H1 (cell line): ENCODE measurements at places on chromosomes 16 and 17.

GRCh38 chr16:85321509-85322271 is 209.4 kb upstream of the CIBAR2 start:
- no peak overlapping the region for H3K27ac ChIP-seq
- H3K4me1 ChIP-seq, result peaks cover 8% of the 10 kb centered on the region; the same call in 1 of the 2 replicates

DNA sequence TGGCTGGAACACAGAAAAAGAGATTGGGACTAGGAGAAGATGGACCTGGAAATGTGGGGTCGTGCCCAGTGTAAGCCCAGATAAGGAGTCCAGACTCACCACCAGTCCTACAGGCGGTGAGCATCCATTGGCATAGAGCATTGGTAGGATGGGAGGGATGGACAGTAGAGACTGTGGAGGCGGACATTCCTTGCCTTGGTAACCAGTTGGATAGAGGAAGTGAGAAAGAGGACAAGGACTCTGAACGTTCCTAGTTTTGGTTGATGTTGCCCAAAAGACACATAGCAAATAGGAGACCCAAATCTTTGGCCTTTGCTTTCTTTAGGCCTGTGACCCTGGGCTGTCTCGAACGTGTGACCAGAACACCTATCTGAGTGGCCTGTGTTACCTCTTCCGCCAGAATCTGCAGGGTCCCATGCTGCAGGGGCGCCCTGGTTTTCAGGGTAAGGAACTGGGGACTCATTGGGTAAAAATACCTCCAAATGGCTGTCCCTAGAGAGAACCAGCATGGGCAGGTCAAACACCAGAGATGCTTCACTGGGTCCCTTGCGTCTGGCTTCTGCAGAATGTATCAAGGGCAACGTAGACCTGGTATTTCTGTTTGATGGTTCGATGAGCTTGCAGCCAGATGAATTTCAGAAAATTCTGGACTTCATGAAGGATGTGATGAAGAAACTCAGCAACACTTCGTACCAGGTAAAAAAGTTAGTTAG is 6.4 kb downstream of the ITGAL start:
- no peaks in the 10 kb centered on the region for H3K36me3 ChIP-seq
- no peak overlapping the region for H3K4me3 ChIP-seq

- no peak overlapping the region for H3K4me3 ChIP-seq
- H3K4me1 ChIP-seq, result no peaks in the 10 kb centered on the region
- no peaks in the 10 kb centered on the region for H3K36me3 ChIP-seq
- H3K27me3 ChIP-seq, result no peaks in the 10 kb centered on the region
- no peak for DNase-seq
Observed at GRCh38 chr16:12120217-12120981, 143.9 kb downstream of the SNX29 start.

- no peak overlapping the region for H3K27ac ChIP-seq
- H3K27me3 ChIP-seq, result no peaks in the 10 kb centered on the region
- peaks cover 11% of the 10 kb centered on the region for H3K36me3 ChIP-seq
- no peak overlapping the region for H3K4me3 ChIP-seq
- DNase-seq, result no peak
Observed at GRCh38 chr17:60653569-60653968, 24.1 kb upstream of the BCAS3 start.

GRCh38 chr17:15012351-15012980 is 252.7 kb downstream of the PMP22 start:
- no peak overlapping the region for H3K4me3 ChIP-seq
- DNase-seq, result no peak
- no peaks in the 10 kb centered on the region for H3K4me1 ChIP-seq
- H3K36me3 ChIP-seq, result no peaks in the 10 kb centered on the region
